Kidney glomerular epithelial cell (primary cell): ENCODE measurements at places on chromosomes 1 and 21.
A peak's percentile ranks its signal among the peaks of the same experiment; 100 is the strongest.

DNA sequence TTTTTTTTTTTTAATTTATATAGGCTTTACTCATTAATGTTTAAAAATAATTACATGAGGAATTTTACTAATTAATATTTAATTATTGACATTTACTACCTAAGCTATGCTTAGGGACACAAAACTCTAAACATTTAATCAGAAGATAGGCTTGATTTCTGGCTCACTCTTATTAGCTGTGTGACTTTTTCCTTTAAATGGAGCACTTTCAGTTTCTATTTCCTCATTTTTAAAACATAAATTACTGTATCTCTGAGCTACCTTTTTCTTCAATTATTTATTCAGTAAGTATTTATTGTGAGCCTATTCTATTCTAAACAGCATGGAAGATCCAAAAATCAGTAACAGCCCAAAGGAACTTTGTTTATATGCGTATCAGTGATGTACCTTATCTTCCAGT is 40.5 kb downstream of the MAP3K7CL start:
- DNase-seq: no peak

DNA sequence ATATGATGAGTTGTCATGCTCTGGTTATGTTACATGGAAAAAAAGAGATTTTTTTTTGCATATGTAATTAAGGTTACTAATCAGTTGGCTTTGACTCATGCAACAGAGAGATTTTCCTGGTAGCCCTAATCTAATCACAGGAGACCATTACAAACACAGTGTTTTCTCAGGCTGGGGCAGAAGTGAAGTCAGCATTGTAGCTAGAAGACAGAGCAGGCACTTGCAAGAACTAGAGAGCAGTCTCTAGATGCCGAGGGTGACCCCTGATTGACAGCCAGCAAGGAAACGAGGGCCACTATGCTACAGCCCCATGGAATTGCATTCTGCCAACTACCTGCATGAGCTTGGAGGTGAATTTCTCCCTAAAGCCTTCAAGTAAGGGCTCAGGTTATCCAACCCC is 151.3 kb downstream of the RUNX1 start:
- no peak for DNase-seq

GRCh38 chr21:29557931-29558725 is 259.4 kb downstream of the BACH1 start:
- DNase-seq: no peak

GRCh38 chr1:168386949-168387586 is 106.4 kb downstream of the TBX19 start:
- DNase-seq: peak; percentile 57

DNA sequence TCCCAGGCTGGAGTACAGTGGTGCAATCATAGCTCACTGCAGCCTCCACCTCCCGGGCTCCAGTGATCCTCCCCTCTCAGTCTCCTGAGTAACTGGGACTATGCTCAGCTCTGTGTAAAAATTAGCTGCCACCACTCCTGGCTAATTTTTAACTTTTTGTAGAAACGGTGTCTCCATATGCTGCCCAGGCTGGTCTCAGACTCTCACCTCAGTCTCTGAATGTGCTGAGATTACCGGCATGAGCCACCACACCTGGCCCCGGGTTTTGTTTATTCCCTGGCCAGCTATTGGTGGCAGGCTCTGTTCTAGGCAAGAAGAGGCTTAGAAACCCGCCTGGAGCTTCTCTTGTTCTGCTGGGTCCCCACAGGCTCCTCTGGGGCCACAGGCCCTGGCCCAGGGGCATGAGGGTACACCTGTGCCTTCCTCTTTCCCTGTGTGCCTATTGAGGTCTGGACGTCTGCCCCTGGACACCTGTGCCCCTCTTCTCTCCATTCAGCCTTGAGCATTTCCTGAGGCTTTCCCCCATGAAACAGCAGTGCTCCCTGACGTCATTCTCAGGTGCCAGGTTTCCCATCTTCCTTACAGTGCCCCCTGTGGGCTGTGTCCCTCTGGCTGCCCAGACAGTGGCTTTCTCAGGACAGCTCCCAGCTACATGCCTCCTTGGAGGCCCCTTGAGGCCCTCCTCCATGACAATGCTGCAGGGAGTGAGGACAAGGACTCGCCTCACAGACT is 57.5 kb downstream of the PCP4 start:
- no peak for DNase-seq

DNA sequence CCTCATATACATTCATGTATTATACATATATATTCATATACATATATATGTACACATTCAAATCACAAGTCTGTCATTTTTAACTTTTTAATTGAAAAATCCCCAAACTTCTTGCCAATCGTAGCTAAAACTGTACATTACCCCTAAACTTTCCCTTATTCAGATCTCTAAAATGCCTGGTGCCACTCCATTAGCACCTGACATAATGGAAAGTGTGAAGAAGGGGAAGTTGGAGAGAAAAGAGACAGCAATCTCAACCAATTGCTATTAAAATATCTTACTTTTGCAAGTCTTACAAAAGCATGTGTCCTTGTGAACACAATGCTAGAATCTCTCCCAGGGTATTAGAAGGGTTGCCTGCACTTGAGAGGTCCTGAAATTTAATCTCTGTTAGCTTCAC is 22.7 kb upstream of the PRKACB start:
- DNase-seq: no peak
